ENCODE measurements at places on chromosomes 2 and 18.

DNA sequence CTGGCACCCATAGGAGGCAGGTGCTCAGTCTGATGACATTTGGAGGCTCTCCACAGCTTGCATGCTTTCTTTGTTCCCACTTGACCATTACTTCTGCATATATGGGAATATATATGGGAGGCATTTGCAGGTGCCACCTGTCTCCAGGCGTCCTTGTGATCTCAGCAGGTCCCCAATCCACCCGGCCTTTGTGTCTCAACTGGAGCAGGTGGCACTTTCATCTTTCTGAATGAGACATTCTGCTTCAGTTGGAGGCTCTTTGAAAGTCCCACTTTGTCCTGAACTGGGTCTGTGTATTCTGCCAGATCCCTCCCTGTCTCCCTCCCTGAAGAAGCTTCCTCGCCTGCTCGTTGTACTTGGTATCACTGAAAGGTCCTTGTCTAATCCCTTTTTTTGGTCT, 318.1 kb upstream of the EPAS1 start:
- no peak for DNase-seq

DNA sequence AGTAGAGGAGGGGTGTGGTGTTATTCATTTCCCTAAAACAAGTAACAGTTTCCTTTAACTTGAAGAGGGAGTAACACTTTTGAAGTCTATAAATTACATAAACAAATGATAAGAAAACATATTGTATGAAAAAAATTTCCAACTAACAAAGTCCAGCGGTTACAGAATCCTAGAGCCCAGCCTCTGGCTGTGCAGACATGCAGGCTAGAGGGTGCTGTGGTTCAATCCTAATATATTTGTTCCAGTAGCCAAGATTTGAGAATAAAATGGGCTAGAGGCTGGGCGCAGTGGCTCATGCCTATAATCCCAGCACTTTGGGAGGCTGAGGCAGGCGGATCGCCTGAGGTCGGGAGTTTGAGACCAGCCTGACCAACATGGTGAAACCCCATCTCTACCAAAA, 56.9 kb downstream of the WDR75 start:
- no peak for DNase-seq

GRCh38 chr18:7817575-7818230, 250.6 kb downstream of the PTPRM start:
- no peak for DNase-seq

DNA sequence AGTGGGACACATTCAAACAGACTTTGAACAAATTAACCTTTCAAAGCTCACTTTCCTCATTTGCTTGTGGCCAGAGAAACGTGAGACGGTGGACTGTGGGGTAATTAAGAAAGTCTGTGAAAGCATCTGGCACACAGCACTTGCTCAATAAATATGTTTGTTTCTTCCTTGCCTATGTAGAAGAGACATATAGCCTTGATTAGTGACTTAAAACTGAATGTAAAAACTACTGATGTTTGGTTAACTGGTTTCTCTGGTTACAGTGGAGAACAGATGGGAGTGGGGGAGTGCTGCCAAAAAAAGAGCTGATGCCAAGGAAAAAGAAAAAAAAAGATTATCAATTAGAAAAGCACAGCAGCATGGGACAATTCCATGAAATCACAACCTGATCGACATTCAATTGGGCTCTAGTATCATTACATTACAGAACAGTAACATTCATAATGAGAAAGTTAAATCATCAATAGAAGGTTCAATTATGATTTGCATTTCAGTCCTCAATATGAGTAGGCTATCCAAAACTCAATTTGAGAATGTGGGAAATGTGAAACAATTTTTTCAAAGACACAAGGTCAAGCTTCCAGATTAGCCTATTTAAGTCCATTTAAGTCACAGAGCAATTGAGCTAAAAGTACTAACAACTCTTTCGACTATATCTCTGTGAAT, 14.7 kb downstream of the CUL3 start:
- no peak for DNase-seq
